Suppressor macrophage treated with lipopolysaccharide for 1 hour (primary cell): ENCODE measurements at places on chromosomes 5 and 9.
A peak's percentile ranks its signal among the peaks of the same experiment; 100 is the strongest.

DNA sequence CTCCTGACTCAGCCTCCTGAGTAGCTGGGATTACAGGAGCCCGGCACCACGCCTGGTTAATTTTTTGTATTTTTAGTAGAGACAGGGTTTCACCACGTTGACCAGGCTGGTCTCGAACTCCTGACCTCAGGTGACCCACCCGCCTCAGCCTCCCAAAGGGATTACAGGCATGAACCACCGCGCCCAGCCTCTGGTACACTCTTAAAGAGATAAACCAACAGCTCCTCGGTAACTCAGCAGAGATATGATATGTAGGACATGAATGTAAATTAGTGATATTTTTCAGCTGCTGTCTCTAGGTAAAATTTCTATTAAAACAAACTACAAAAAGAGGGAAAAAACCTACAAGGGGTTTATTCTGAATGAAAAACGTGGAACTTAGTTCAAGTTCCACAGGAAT is 42.8 kb upstream of the HK3 start:
- DNase-seq, result no peak

GRCh38 chr5:97167435-97167834 is 15.6 kb downstream of the RIOK2 start:
- DNase-seq, result peak; percentile 5

- no peak for DNase-seq
Measured at GRCh38 chr5:139262059-139262741, 31.3 kb upstream of the MATR3 start.

GRCh38 chr9:6383551-6384225 is 29.3 kb upstream of the UHRF2 start:
- DNase-seq, result no peak

DNA sequence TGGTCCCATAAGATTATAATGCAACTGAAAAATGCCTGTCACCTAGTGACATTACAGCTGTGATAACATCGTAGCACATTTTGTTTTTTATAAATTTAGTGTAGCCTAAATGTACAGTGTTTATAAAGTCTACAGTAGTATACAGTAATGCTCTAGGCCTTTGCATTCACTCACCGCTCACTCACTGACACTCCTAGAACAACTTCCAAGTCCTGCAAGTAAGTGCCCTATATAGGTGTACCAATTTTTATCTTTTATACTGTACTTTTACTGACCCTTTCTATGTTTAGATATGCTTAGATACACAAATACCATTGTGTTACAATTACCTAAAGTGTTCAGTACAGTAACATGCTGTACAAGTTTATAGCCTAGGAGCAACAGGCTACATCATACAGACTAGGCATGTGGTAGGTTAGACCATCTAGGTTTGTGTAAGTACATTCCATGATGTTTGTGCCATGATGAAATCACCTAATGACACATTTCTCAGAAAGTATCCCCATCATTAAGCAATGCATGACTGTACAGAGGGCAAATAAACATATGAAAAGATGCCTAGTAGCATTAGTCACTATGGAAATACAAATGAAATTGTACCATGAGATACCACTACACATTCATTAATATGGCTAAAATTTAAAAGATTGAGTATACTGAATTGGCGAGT is 127.6 kb downstream of the TRPM6 start:
- no peak for DNase-seq

DNA sequence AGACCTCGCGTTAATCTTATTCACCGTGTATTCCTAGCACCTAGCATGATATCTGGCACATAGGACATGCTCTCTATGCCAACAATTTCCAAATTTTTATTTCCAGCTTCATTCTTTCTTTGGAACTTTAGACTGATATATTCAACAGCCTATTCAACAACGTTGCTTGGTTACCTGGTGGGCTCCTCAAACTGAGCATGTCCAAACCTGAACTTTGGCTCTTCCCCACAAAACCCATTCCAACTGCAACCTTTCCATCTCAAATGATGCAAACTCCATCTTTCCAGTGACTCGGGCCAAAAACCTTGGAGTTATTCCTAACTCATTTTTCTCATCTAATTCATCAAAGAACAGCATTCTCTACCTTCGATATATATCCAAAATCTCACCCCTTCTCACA is 525.2 kb downstream of the AGTPBP1 start:
- no peak for DNase-seq

DNA sequence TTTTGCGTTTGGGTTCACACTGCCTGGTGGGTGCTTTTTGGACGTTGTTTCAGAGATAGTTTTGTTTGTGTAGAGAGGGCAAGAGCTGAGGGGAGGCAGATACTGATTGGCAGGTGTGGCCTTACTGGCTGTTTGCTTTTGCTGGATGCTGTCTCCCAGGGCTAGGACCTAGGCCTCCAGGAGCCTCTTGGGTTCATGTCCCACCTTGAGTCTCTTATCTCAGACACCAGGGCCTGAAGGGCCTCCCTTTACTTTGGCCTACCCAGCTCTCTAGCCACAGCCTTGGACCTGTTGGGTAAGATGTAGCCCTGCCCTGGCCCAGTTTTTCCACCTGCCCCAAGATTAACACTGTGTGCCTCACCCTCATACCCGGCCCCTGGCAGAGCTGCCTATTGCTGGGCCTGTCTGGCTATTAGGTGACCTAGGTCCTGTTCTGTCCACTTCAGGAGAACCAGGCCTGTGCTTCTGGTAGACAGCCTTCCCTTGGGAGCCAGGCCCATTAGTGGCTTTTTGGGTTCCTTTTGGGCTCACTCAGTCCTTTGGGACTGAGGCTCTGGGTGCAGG is 13.4 kb downstream of the PTPA start:
- DNase-seq, result no peak

DNA sequence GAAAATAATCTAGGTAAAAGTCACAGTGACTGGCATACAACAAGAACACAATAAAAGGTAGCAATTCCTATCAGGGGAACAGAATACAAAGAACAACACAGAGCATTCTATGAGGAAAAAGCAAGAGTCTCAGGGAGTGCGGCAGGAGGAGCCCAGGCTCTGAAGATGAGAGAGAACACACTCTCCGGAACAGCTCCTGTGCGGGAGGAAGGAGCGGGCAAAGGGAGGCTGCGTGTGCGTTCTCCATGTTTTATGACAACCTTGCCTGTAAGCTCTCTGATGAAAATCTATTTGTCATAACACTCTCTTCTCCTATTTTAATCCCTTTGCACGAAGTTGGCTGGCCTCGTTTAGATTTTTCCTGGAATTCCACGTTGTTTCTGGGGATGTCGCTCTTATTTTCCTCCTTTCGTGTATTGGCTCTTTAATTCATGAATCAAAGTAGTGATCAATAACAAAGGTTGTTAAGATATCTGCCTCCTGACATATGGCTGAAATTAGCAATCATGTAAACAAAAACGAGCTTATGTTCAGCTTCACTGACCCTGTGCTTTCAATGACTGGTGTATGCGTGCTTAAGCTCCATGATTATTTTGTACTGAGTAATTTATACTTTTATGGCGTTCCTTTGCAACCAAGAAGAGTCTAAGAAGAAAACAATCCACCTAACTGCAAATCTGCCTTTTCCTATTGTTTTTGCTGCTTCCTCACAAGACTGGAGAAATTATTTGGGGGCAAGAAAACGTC is 109.5 kb downstream of the MYO10 start:
- no peak for DNase-seq

DNA sequence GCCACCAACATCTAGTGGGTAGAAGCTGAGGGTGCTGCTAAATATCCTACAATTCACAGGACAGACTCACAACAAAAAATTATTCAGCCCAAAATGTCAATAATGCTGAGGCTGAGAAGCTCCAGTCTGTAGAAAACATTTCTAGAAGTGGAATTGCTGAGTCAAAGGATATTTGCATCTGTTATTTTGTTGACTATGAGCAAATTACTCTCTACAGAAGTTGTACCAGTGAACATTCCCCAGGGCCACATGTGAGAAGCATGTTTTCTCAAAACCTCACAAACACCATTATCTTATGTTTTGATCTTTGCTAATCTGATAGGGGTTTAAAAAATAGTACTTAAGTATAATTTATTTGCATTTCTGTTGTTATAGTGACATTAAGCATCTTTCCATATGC is 15.4 kb downstream of the ITK start:
- DNase-seq, result no peak
